Stomach (tissue), 19 donors: ENCODE measurements at places on chromosomes 3 and 15. TPM values are rescaled to one million over a fixed set of nuclear protein-coding genes. Genes with fewer than 3 reads are reported as not detected.

The RBP2 gene
- not detected for total RNA-seq

The GRIP2 gene
- 33.8 TPM for total RNA-seq

The PCLAF gene
- not detected for total RNA-seq

The AHSG gene
- not detected for total RNA-seq

DNA sequence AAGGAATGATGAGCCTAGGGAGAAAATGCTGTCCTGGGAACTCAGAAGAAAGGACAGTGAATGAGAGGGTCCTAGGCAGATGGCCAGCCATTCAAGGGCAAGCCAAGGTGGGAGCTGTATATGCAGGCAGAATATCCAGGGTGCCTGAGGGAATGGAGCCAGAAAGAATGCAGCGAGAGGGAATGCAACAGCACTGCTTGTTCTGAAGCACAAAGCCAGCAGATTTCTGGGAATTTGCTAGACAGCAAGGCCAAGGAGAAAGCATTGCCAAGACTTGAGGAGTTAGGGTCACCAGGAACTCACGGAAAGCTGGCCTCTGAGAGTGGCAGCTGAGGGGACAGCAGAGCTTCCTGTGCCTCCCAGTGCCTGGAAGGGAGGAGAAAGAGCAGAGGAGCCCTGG, 200.6 kb downstream of the MYRIP start:
- H3K36me3 ChIP-seq = no peaks in the 10 kb centered on the region
- H3K27me3 ChIP-seq = no peaks in the 10 kb centered on the region
- no peak overlapping the region for H3K4me3 ChIP-seq
- no peak for DNase-seq
- H3K27ac ChIP-seq = no peak overlapping the region
- no peaks in the 10 kb centered on the region for H3K4me1 ChIP-seq

DNA sequence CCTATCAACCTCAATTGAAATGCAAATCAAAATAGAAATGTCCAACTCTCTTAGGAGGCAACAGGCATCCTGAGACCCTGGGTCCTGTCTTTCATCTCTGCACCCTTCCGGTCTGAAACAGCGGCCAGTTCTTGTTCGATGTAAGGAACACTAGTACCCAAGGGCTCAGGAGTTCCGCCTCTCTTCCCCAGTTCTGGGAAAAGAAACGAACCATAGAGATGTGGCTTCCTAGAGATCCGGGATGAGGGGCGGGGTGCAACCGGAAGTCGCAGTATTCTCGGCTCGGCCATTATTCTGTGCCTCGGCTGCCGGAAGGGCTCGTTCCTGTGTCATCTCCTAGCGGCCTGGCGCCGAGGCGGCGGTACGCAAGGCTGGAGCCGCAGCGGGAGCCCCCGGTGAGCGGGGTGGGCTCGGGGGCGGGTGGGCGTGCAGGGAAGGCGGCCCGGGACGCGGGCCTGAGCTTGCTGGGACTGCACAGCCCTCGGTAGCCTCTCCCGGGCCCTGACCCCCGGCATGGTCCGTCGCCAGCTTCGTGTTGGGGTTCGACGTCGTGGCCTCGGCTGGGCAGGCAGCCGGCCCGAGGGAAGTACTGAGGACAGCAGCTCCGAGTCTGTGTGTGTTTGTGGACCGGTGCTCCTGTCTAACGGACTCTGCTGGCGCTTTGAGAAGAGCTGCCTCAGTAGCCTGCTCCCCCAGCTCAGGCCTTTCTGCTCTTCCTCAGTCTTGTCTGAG, at the start of gene ZNF197:
TSS of gene ZNF197 (plus strand) at position 288 of the 732 bp plus-strand sequence. CDS start 4,119 bp downstream, outside the sequence.
- no peaks in the 10 kb centered on the region for H3K27me3 ChIP-seq
- H3K4me1 ChIP-seq = peaks cover 9% of the 10 kb centered on the region
- H3K27ac ChIP-seq = peak within 1 kb of the TSS; percentile 94
- peak within 1 kb of the TSS; percentile 95 for H3K4me3 ChIP-seq
- DNase-seq = peak; percentile 82
- H3K36me3 ChIP-seq = peaks cover 13% of the 10 kb centered on the region

- no peak overlapping the region for H3K4me3 ChIP-seq
- H3K36me3 ChIP-seq = no peaks in the 10 kb centered on the region
- peaks cover 26% of the 10 kb centered on the region for H3K4me1 ChIP-seq
- H3K27me3 ChIP-seq = no peaks in the 10 kb centered on the region
- no peak overlapping the region for H3K27ac ChIP-seq
- DNase-seq = no peak
Measured at GRCh38 chr3:39750712-39751111, 58.7 kb upstream of the MYRIP start.

DNA sequence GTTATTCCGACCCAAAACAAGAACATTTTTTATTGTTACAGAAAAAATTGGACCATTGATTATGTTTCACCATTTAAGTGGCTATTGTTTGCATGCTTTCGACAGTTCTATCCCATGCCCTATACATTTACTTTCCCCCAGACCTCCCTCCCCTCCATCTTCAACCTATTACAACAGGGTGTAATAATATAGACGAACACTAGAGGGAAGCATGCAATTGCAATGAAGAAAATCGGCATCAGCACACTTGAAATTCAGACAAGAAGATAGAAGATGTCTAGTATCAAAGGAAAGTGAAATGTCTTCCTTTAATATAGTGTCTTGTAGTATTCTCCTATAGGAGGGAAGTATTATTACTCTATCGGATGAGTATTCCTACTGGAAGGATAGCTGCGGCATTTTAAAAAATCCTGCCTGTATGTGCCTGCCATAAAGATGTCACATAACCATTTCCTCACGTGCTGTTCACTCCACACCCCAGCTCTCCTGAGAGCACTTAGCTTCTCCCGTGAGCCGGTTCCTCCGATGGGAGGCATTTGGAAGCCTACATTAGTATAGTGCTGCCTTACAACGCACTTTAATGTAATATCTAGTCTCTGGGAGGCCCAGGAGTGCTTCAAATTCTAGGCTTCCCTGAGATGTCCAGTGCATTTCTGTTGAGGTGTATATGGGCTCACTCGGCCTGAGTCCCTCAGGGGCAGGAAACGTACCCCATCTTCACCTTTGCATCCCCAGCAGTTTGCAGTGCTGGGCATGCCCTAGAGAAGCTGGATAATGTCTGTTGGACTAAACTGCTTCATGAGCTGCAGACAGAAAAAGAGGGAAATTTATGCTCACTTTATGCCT, 17.8 kb upstream of the ERICH6 start:
- no peaks in the 10 kb centered on the region for H3K36me3 ChIP-seq
- DNase-seq = no peak
- H3K27me3 ChIP-seq = no peaks in the 10 kb centered on the region
- H3K4me3 ChIP-seq = no peak overlapping the region

- no peak overlapping the region for H3K27ac ChIP-seq
- H3K4me1 ChIP-seq = peaks cover 22% of the 10 kb centered on the region
- H3K27me3 ChIP-seq = no peaks in the 10 kb centered on the region
- DNase-seq = no peak
Measured at GRCh38 chr3:135989242-135989641, 23.7 kb downstream of the PPP2R3A start.

DNA sequence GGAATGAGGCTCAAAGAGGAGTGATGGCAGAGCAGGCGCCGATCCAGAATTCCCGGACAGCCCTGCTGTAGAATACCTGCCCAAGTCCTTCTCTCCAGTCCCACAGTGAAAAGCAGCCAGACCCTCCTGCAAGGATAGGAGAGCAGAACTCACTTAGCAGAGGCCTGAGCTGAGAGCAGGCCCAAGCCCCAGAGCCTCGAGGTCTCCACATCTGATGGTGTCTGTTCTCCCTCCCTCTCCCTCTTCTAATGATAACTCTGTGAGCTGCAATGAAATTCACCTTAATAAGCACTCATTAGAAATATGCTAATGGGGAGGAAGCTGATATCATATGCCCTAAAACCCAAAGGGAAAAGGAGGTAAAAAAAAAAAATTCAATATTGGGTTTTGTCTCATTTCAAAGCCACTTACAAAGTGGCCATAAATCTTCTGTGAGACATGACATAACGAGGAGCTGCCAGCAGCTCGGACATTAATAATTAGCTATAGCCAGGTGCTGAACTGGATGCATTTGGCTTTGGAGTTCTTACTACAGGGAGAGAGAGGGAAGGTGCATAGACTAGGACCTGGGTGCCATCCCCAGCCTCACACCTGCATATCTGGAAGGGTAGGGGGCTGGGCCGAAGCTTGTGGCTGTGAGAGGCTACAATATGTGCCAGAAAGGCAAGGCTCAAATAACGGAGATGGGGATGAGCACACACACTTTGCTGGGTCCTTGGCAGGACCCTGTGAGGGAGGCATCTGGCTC, 108.4 kb downstream of the MEGF11 start:
- H3K27ac ChIP-seq = no peak overlapping the region
- no peak overlapping the region for H3K4me3 ChIP-seq
- no peaks in the 10 kb centered on the region for H3K4me1 ChIP-seq
- no peaks in the 10 kb centered on the region for H3K27me3 ChIP-seq
- no peak for DNase-seq
- no peaks in the 10 kb centered on the region for H3K36me3 ChIP-seq

DNA sequence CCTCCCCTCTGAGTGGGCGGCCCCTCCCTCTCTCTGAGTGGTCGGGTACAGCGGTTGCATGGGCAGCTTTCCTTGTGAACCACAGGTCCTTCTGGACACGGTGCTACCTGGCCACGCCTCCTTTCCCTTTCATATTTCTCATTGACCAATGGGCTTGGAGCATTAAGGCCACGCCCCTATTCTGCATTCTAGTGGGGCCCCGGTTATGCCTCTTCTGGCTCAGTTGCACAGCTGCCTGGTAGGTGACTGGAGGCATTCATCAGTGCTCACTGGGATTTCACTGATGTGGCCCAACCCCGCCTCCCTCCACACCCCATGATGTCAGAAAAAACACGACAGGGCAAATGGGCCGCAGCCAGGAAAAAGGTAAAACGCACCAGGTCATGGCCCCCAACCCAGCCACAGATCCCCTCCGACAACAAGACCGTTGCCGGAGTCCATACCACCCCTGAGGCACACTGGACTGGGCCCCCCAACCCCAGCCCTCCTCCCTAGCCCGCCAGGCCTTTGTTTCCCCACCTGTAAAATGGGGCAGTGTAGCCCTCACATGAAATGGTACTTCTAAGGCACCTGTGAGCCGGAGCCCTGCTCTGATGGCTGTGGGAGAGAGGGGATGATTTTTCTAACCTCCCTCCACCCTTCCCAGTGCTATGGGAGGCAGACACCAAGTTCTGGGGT, 26.3 kb downstream of the NGRN start:
- H3K4me1 ChIP-seq = peaks cover 33% of the 10 kb centered on the region
- no peaks in the 10 kb centered on the region for H3K27me3 ChIP-seq
- no peak overlapping the region for H3K4me3 ChIP-seq

DNA sequence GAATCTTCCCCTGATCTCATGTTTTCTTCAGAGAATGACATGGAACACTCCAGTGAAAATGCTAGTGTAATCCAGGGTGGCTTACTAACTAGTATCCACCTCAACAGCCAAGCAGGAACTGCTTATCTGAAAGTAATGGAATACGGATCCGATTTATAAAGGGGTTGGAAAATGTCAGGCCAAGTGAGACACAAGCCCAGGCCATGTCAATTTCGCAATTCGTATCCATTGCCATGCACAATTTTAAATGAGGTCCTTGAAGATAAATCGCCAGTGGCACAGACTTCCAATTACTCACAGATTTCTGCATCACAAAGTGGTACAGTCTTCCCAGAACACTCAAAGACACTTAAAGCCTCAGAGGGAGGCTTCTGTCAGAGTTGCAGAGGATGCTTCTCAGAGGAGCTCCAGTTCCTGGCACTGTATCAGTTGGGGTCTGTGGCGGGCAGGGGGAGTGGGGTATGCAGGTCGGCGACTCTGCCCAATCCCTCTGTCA, 16.5 kb upstream of the FAM240A start:
- DNase-seq = no peak
- no peak overlapping the region for H3K27ac ChIP-seq
- no peaks in the 10 kb centered on the region for H3K36me3 ChIP-seq
- H3K4me1 ChIP-seq = no peaks in the 10 kb centered on the region

- no peak for DNase-seq
- no peaks in the 10 kb centered on the region for H3K27me3 ChIP-seq
- H3K36me3 ChIP-seq = no peaks in the 10 kb centered on the region
- H3K4me1 ChIP-seq = no peaks in the 10 kb centered on the region
- no peak overlapping the region for H3K4me3 ChIP-seq
- H3K27ac ChIP-seq = no peak overlapping the region
Measured at GRCh38 chr15:93290618-93290946, 201.6 kb upstream of the RGMA start.

- H3K27ac ChIP-seq = no peak overlapping the region
- no peaks in the 10 kb centered on the region for H3K27me3 ChIP-seq
- no peaks in the 10 kb centered on the region for H3K36me3 ChIP-seq
Measured at GRCh38 chr3:15151166-15151565, 52.2 kb upstream of the RBSN start.

- H3K4me3 ChIP-seq = no peak overlapping the region
- no peak overlapping the region for H3K27ac ChIP-seq
- H3K4me1 ChIP-seq = no peaks in the 10 kb centered on the region
Measured at GRCh38 chr3:32934150-32934742, 17.2 kb upstream of the CCR4 start.
